Cardiac fibroblast (primary cell): ENCODE measurements at places on chromosomes 1 and 21.
A peak's percentile ranks its signal among the peaks of the same experiment; 100 is the strongest.

- no peak for DNase-seq
Measured at GRCh38 chr1:166903232-166903631, 27.2 kb upstream of the TADA1 start.

- no peak for DNase-seq
Measured at GRCh38 chr1:236809148-236809547, 14.1 kb downstream of the MTR start.

GRCh38 chr21:42296501-42296900 lies 18.7 kb downstream of the TFF3 start:
- no peak for DNase-seq

DNA sequence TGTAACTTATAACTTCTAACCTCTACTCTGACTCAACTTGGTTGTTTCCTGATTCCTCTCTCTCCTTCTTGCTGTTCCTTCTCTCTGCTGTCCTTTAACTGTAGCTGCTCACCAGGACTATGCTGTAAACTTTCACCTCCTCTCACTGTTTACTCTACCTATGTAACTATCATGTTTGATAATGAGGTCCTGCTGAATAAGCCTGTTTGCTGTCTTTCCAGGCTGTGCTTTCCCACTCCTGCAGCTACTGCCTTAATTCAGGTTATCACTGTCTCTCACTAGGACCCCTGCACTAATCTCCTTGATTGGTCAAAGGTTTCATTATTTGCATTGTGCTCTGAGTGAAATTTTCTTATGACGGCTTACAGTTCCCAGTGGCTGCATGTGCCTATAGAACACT lies 633.9 kb upstream of the PTBP2 start:
- no peak for DNase-seq

DNA sequence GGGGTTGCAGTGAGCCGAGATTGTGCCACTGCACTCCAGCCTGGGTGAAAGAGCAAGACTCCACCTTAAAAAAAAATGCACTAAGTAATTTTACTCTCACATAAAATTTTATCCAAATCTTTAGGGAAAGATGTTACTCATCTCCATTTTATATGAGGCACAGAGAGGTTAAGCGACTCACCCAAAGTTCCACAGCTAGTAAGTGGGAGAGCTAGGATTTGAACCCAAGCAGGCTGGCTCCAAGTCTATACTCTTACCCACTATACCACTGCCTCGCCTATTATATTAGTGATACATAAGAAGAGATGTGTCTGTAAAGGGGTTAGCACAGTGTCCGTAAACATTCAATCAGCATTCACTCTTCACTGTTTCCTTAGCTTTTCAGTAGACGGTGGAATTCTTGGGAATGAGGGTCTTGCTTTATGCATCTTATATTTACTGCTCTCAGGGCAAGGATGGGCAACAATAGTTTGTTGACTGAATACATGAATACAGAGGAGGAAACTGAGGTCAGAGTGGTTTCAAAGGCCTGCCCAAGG lies 15.1 kb downstream of the LDLRAD2 start:
- DNase-seq, result no peak

GRCh38 chr1:153933430-153933829 lies 10.7 kb upstream of the GATAD2B start:
- no peak for DNase-seq

GRCh38 chr1:117104986-117105385 lies 16.6 kb downstream of the TRIM45 start:
- no peak for DNase-seq

- peak; percentile 2 for DNase-seq
Measured at GRCh38 chr1:80170811-80171485, 1164.4 kb upstream of the ADGRL4 start.

GRCh38 chr21:44487831-44488230 lies 32.5 kb downstream of the LRRC3 start:
- DNase-seq, result peak; percentile 28

DNA sequence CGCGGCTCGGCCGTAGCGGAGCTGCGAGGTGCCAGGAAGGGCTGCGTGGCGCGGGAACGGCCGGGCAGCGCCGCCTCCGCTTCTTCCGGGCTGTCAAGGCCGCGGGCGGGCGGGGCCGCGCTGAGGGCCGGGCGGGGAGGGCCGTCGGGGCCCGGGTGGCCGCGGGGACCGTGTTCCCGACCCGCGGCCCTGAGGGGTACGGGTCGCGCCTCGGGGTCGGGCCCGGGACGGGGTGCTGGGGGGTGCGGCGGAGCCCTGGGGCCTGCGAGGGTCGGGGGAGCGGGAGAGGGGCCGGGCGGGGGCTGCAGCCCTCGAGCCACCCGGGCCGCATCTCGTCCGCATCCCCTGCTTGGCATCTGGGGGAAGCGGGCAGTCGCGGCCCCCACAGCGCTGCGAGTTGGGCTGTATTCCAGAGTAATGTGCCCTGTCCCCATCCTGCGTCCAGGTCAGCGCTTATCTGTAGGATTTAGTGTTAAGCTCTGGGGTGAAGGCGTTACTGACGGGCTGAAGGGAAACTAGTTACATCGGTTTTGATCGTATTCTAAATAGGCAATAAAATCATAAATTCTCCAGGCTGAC lies 379 bp downstream of the RER1 start:
- no peak for DNase-seq

GRCh38 chr1:161719325-161719611 lies 2.1 kb upstream of the FCRLB start:
- no peak for DNase-seq

DNA sequence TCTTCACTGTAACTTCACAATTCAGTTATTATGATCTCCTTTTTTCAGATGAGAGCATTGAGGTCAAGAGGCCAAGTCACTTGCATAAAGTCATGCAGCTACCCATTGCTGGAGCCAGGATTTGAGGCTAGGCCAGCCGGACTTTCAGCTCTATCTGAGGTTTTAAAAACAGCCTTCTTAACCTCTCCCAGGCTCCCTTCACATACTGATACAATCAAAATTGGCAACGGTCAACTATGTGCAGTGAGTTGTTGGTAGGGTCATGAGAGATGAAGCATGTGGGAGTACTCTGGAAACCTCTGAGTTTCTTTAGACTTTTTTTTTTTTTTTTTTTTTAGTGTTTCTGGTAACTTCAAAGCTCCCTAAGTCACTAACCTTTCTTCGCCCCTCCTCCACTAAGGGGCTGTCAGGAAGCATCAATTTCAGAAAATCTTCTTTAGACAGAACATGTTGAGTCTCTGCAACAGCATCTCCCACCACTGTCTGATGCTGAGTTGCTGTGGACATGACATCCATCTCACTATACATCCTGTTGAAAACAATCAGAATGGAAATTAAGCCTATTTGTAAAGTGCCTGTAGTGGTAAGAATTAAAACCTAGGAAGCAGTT lies 201.8 kb downstream of the SIPA1L2 start:
- peak; percentile 44 for DNase-seq
